ENCODE measurements at places on chromosomes 12 and 14. TPM values are rescaled to one million over a fixed set of nuclear protein-coding genes. Genes with fewer than 3 reads are reported as not detected.

GRCh38 chr12:109296431-109296830 lies 12.7 kb downstream of the FOXN4 start:
- DNase-seq: peak; percentile 24

GRCh38 chr14:39268393-39268792 lies 34.7 kb downstream of the MIA2 start:
- no peak for DNase-seq

PRPH gene
- total RNA-seq: 2.5 TPM

L2HGDH gene
- 17.4 TPM for total RNA-seq

OAS2 gene
- total RNA-seq: not detected

DNA sequence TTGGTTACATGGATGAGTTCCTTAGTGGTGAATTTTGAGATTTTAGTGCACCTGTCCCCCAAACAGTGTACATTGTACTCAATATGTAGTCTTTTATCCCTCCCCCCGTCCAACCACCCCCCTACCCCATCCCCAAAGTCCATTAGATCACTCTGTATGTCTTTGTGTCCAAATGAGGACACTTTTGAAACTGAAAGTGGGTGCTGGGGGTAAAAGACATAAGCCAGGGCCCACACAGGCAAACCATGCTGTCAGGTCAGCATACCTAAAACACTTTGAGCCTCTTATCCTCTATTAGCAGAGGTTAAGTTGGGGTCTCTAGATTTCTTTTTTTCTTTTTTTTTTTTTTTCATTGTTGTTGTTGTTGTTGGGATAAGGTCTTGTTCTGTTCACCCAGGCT lies 31.3 kb upstream of the KICS2 start:
- DNase-seq: no peak

GRCh38 chr14:60736494-60736893 lies 1.9 kb downstream of the MNAT1 start:
- DNase-seq: no peak

DNA sequence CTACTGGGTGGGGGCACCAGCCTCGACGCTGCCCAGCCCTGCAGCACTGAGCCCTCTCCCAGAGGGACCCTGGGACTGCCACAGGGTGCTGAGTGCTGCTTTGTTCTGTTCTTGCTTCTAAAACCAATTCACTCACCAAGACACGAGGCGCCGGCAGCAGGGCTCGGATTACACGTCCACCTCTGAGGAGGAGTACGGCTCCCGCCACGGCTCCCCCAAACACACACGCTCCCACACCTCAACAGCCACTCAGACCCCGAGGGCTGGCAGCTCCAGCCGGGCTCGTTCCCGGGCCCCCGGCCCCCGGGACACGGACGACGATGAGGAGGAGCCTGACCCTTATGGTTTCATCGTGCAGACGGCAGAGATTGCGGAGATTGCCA lies 24.3 kb downstream of the CEP170B start:
- peak; percentile 51 for DNase-seq

GRCh38 chr14:32343926-32344430 lies 14.9 kb downstream of the AKAP6 start:
- no peak for DNase-seq

- DNase-seq: no peak
These were observed 33.5 kb upstream of the C12orf42 start for GRCh38 chr12:103529306-103529705.

DNA sequence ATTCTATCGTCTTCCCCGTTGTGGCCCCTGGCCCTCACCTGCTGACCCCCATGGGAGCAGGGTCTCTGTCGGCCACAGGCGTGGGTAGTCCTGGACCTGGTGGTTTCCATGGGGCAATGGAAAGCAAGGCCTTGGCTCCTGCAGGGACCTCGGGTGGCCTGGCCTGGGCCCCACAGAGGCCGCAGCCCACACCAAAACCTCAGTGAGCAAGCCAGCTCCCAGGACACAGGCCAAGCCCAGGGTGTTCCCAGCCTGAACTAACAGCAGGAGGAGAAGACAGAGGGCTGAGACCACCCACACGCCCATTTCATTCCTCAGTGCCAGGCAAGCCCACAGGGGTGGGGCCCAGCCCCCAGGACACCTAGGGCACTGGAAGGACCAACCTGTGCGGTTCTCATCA lies 16.9 kb downstream of the ABCB9 start:
- DNase-seq: peak; percentile 50

GRCh38 chr12:75833268-75833667 lies 198.3 kb downstream of the PHLDA1 start:
- DNase-seq: no peak

LGALS3 gene
- total RNA-seq: 0.18 TPM

DNA sequence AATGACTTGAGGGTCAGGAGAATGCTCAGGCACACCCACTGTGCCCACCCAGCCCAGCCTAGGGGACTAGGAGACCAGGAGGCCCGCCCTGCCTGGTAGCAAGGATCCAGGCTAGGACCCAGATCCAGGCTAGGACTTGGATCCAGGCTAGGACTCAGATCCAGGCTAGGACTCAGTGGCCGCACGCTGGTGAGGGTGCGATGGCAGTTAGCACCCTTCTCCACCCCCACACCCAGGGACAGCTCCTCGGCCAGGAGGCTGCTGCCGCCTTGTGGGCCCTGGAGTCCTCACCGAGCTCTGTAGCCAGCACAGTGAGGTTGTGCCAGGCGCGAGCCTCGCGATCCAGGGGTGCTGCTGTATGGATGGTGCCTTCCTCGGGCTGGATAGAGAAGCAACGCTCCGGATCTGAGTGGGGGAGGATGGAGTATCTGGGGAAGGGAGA lies 5.1 kb downstream of the CDH24 start:
- DNase-seq: peak; percentile 86

TEX52 gene
- not detected for total RNA-seq

DNA sequence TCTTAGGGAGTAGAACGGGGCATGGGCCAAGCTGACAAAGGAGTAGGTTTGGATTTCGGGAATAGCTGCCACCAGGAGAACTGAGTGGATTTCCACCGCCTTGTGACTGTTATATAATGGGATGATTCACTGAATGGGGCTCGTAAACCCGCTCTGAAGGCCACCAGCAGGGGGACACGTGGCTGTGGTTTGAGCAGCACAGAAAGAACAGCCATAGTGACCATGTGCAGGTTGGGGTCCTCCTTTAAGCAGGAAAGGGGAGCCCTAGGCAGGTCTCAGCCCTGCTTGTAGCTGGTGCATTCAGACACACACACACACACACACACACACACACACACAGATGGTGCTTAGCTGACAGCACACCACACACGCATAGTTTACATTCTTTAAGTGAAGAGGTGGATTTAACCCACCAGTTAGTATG lies 8.6 kb upstream of the ASB2 start:
- peak; percentile 82 for DNase-seq

- DNase-seq: no peak
These were observed 65.6 kb downstream of the PPP2R5E start for GRCh38 chr14:63477556-63477955.

DNA sequence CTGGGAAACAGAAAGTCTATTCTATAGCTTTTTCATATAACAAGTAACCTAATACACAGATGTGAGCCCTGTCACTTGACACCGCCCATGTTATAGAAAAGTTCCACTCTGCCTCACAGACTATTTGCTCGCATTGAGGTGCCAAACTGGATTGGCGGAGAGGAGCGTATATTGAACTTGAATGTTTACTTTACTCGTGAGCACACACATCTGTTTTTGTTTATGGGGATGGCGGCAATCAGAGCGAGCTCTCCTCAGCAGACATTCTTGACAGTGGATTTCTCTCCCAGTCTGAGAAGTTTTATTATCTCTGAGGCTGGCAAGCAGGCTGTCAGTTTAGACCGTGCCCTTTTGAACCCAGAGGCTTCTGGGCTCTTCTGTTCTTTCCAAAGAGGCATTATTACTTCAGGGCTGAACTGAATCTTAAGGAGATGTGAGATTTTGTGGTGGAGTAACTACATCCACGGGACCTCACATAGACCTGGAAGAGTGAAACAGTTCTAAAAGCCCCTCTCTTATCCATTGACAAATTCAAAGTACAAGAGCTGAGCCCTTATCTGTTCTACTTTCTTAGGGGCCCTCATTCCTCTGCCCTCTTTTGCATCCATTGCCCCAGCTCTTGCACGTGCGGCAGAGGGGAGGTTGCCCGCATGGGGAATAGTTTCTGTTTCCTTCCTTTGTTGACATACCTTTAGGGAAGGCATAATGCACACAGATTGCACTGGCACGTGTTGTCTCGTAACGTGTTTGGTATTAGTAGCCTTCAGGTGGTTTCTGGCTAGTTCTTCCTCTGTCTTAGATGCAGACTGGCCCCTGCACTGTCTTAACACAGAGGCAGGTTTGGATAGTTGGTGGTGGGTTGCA lies 68.2 kb downstream of the DRAM1 start:
- DNase-seq: no peak

GRCh38 chr12:17372508-17372907 lies 717.5 kb downstream of the RERGL start:
- DNase-seq: no peak

- no peak for DNase-seq
These were observed 48.2 kb upstream of the FRMD6 start for GRCh38 chr14:51603495-51603894.

OR4E2 gene
- total RNA-seq: not detected

DNA sequence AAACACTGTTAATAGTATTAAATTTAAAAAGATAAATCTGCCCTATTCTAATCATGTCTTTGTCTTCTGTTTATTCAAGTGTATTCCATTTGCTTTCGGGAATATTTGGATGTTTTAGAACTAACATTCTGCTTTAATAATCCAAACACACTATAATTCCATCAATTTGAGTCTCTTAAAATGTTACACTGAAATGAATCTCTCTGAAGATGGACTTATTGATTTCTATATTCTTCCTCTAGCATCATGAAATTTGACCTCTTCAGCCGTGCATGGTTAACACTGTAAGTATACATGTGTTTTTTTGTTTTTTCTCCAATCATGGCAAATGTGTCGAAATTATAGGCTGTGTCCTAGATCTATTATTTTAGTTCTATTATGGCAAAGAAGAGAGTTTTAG lies 339.2 kb downstream of the ACSS3 start:
- no peak for DNase-seq

ANKS1B gene
- 3.4 TPM for total RNA-seq

DNA sequence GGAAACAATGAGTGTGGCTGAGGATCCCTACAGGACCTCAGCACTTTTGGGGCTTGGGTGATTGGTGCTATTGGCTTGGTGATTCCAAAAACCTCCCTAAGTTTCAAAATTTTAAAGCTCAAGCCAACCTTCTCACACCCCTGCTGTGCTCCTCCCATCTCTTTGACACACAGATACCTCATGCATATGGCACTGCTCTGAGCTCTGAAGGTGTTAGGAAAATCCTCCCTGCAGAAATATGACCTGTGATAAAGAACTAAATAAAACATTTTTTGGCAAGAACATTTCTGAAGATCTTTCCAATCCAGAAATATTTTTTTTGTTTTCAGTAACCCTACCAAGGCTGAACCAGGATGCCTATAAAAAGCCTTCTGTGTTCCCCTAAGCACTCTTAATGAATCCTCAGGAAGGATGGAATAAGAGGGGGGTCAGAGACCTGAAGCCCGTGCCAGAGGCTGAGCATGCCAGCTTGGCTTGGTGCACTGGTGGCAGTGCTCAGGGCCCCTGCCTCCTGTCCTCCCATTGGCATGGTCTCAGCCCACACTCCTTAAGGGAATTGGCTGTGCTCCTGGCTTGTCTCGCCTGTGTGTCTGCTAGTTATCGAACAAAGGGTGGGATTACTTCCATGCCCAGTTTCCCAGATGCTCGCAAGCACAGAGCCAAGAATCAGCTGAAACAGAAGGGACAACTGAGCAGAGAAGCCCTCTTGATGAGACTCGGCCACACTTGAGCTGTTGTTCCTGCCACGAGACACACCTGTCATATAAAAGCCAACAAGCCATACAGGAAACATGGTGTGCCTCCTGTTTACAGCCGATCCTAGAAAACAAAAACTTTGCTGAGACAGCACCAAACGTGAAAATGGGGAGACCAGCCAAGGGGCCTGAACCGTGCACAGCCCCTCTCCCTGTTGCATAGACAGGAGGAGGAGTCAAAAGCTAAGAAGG lies 132.7 kb upstream of the EEA1 start:
- DNase-seq: peak; percentile 7

- no peak for DNase-seq
These were observed 15.0 kb downstream of the AQP6 start for GRCh38 chr12:49987625-49988303.

LALBA gene
- total RNA-seq: not detected

DNA sequence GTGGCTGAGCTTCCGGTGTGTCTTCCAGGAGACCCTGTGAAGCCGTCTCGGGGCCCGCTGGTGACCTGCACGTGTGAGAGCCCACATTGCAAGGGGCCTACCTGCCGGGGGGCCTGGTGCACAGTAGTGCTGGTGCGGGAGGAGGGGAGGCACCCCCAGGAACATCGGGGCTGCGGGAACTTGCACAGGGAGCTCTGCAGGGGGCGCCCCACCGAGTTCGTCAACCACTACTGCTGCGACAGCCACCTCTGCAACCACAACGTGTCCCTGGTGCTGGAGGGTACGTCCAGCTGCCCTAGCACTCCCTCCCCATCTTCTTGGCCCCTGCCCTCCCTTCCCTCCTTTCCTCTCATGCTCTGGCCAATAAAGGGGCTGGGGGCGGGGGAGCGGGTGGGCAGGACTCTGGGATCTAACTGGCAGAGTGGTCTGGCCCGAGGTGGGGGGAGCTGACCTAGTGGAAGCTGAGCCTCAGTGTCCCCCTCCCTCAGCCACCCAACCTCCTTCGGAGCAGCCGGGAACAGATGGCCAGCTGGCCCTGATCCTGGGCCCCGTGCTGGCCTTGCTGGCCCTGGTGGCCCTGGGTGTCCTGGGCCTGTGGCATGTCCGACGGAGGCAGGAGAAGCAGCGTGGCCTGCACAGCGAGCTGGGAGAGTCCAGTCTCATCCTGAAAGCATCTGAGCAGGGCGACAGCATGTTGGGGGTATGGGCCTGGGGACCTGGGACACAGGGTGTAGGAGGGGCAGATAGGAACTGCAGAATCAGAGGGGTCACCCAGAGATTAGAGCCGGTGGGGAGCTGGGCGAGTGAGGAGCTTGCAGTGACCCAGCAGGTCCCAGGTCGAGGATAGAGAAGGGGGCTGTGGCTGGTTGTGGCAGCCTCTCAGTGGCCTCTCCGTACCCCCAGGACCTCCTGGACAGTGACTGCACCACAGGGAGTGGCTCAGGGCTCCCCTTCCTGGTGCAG lies 6.0 kb downstream of the ACVRL1 start:
- peak; percentile 87 for DNase-seq

GRCh38 chr12:57629897-57630471 lies 3.0 kb downstream of the B4GALNT1 start:
- DNase-seq: peak; percentile 15

GRCh38 chr14:71086567-71086966 lies 179.3 kb downstream of the PCNX1 start:
- no peak for DNase-seq

DNA sequence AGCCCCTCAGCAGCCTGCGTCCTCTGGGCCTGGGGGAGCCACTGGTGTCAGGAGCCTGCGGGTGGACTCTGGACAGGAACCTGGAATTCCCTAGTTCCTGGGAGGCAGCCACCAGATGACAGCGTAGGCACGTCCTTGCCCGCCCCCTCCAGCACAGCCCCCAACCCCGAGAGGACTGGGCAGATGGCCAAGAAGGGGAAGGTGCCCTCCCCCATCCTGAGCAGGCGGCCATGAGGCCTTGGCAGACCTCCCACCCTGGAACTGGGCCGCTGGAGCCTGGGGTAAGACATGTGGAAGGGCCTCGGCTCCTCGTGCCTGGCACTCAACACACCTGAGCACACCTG lies 60.4 kb upstream of the FBRSL1 start:
- DNase-seq: peak; percentile 70

- DNase-seq: no peak
These were observed 37.9 kb downstream of the GCN1 start for GRCh38 chr12:120156315-120157259.

NEUROD4 gene
- total RNA-seq: not detected

GRCh38 chr14:24399447-24399822 lies 632 bp downstream of the NYNRIN start:
- peak; percentile 60 for DNase-seq

KRT72 gene
- total RNA-seq: not detected

GRCh38 chr14:95573313-95573712 lies 38.5 kb downstream of the GLRX5 start:
- DNase-seq: no peak

Data from H7 (cell line).